ENCODE measurements at places on chromosomes 7 and 10.

DNA sequence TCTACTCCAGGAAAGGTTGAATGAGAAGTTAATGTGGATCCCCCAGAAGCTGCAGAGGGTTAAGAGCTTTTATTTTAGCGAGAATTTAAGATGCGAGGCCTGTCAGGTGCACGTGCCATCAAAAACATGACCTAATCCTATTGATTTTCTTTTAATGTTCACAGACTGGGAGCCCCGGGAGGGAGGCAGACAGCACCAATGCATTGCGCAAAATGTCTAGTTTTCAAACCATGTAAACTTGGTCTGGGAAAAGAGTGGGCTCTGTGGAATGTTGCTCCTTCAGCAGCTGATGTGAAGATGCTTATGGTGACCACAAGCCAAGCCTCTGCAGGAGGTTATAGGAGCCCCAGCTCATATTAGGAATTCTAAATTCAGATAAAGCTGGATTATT, 172.0 kb upstream of the ITGB1 start:
- DNase-seq: peak; percentile 96

GRCh38 chr10:75971402-75972211, 540.2 kb downstream of the LRMDA start:
- DNase-seq: peak; percentile 69

DNA sequence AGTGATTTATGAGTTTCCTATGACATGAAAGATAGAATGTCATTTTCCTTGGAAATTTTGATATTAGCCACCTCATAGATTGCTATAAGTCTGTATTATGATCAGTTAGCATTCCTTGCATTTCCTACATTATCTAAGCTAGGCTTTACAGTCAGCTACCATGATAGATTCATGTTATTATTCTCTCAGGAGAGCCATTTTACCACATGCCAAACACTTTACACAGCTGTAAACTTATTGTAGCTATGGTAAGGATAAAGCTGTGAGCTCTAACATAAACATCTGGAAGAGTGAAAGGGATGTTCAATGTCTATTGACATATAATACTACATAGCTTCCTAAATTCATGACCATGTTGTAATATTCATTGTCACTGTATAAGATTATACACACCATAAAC, 608.0 kb downstream of the PHTF2 start:
- DNase-seq: no peak

DNA sequence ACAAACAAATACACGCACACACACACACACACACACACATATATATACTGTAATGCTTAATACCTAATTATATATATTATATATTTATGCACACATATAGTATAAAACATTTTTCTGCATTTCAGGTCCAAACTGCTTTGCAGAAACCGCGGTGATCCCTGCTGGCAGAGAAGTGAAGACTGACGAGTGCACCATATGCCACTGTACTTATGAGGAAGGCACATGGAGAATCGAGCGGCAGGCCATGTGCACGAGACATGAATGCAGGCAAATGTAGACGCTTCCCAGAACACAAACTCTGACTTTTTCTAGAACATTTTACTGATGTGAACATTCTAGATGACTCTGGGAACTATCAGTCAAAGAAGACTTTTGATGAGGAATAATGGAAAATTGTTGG, 138.5 kb downstream of the VWC2 start:
- no peak for DNase-seq

DNA sequence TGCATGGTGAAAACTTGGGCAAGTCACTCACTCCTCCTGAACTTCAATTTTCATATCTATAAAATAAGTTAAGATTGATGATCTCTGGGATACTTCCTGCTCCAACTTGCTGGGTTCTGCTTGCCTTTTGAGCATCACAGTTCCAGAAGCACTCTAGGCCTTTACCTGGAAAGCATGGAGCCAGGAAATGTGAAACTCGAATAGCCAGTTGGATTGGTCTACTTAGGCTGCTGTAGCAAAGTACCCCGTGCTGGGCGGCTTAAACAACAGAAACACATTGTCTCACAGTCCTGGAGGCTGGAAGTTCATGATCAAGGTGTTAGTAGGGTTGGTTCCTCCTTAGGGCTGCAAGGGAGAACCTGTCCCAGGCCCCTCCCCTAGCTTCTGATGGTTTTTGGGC, 64.5 kb downstream of the NAMPT start:
- DNase-seq: no peak

GRCh38 chr10:26505491-26505890, 67.3 kb downstream of the APBB1IP start:
- DNase-seq: no peak

Measured in fibroblast of skin of scalp (primary cell).